GM03348 (cell line): ENCODE measurements at places on chromosomes 3 and 15.

GRCh38 chr3:156433138-156433537 is 121.8 kb downstream of the SSR3 start:
- peak; percentile 15 for DNase-seq

- peak; percentile 20 for DNase-seq
These were observed 102.7 kb downstream of the SLCO3A1 start for GRCh38 chr15:91956026-91956723.

- peak; percentile 27 for DNase-seq
These were observed 58.2 kb upstream of the ACAN start for GRCh38 chr15:88745065-88745464.

- no peak for DNase-seq
These were observed 883 bp downstream of the CFAP92 start for GRCh38 chr3:128992926-128993460.

DNA sequence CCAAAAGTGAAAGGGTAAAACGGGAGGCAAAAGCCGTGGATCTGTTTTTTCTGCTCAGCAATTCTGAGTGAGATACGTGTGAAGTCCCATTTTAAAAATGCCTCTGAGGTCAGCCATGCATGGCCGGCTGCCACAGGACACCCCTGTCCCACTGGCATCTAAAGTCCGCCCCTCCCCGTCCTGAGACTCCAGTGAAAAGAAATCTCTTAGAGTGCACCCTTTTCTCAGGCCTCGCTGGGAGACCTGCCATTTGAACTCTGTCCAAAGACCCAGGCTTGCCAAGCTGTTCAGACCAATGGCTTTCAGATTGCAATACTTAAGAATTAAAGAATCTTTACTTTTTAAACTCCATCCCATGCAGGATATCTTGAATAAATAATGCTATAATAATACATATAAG is 61.0 kb upstream of the SLC24A5 start:
- DNase-seq, result peak; percentile 12

- peak; percentile 69 for DNase-seq
These were observed 753 bp downstream of the ITGB5 start for GRCh38 chr3:124886168-124887056.

DNA sequence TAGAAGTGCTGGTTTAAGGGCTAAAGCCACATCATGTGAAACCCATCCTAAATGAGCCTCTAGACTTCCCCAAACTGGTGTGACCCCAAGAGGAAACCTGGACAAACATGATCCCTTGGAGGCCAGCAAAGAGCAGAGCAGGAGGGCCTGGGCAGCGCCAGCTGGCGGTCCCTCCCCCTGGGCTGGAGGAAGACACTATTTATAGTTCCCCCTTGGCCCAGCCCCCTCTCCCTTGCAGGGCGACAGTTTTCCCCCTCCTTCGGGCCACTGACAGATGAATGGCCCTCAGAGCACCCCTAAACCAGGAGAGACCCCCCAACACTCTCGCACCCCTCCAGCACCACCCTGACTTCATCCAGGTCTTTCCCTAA is 2.9 kb downstream of the UCN2 start:
- DNase-seq, result no peak

DNA sequence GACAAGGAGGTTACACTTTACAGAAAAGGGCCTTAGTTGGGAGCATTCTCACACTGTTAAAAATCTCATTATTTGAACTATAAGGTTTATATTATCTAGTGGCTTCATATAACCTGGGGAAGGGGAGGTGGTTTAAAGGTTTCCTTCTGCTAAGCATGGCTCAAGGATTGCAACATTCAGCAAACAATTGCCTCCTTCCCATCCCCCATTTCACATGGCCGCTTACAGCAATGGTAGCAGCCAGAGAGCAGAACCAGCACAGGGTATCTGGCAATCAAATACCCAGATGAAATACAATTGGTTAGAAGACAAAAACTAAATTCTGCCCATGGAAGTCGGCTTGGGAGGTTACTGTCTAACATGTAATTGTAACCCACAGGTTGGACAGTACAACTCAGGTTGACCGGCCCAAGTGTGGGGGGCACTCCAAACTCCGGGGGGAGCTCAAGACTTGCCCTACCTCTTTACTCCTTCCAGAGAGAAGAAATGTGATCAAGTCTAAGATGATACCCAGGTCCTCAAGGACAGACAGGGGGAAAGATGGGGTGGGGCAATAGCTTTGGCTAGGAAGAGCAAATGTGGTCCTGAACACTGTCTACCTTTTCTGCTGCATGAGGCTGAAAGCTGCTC is 15.5 kb downstream of the ETV5 start:
- no peak for DNase-seq

GRCh38 chr3:78742491-78742890 is 1025.3 kb downstream of the ROBO1 start:
- no peak for DNase-seq

DNA sequence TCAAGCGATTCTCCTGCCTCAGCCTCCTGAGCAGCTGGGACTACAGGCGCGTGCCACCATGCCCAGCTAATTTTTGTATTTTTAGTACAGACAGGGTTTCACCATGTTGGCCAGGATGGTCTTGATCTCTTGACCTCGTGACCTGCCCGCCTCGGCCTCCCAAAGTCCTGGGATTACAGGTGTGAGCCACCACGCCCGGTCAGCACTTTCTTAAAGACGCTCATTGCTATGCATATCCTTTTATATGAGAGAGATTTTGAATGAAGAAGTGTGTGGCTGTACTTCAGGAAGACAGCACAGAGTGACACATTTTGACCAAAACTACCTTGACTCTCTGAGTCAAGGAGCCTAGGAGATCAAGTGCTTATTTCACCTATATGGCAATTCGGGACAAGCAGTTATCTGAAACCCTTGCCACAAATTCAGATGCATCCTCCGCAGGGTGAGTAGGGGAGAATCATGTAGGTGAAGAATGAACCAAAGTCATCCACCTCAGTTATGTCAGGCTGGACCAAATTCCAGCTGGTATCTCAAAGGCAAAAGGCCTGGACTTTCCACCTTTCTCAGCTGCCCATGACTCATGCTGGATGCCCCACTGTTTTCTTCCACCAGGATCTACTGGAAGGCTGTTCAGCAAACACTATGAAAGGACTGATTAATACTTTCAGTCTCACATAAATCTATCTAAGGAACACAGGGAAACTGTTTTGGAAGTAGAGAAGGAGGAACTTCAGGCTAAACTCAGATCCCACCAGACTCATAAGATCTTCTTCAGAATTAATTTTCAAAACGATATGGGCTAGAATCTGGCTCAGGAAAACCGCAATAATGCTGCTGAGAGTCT is 31.9 kb downstream of the SUSD5 start:
- no peak for DNase-seq

DNA sequence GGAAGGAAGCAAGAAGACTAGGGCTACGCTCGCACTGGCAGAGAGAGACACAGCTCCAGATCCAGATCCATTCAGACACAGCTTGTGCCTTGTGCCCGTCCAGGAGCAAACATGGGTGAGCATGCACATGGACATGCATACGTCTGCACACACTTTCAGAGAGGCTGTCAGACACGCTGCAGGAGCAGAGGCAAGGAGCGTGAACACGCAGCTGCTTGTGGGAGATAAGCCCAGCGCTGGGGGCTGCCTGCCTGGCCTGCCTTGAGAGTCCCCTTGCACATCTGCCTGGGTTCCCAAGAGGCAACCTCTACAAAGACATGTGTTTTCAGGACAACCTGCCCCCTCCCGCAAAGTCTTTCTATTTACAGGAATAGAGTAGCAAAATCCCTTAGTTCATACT is 13.6 kb upstream of the BAHD1 start:
- DNase-seq, result no peak

DNA sequence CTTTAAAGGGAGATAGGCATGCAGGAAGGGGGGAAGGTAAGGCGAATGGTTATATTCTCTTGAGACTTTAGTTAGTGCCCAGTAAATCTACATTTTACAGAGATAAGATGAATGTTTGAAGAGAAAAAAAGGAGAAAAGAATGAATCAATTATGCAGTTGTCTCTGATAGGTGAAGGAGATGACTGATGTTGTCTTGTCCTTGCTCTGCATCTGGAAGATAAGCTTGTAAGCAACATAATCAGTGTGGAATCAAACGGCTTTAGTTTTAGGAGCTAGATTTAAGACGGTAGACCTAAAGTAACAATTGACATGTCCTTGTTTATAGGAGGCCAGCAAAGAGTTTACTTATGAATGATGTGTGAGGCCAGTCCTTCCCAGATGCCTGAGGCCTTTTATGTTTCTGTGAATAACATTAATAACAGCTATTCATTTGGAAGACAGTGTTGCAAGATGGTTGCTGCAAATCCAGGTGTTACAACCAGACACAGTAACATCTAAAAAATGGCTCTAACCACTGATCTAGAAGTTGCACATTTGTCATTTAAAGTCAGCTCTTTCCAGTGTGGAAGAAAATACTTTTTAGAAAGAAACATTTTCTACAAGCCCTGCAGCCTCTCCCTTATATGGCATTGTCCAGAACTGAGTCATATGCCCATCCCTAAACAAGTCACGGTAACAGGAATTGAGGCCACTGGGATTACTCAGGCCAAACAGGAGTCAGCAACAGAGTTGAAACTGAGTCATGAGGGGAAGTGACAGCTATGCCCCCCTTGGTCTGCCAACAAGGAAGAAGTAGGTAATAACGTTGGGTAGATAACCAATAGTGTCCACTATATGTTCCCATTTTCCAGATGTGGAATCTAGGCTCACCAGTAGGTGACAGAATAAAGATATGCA is 77.5 kb upstream of the FBN1 start:
- DNase-seq, result peak; percentile 58

- no peak for DNase-seq
These were observed 717.4 kb downstream of the SI start for GRCh38 chr3:164360738-164361406.

DNA sequence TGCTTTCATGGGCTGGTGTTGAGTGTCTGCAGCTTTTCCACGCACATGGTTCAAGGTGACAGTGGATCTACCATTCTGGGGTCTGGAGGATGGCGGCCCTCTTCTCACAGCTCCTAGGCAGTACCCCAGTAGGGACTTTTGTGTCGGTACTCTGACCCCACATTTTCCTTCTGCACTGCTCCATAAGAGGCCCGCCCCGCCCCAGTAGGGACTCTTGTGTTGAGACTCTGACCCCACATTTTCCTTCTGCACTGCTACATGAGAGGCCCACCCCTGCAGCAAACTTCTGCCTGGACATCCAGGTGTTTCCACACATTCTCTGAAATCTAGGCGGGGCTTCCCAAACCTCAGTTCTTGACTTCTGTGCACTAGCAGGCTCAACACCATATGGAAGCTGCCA is 383.4 kb upstream of the MEIS2 start:
- no peak for DNase-seq

GRCh38 chr15:56917652-56918045 is 795 bp upstream of the TCF12 start:
- no peak for DNase-seq

GRCh38 chr3:55955891-55956477 is 468.9 kb upstream of the WNT5A start:
- DNase-seq, result no peak

DNA sequence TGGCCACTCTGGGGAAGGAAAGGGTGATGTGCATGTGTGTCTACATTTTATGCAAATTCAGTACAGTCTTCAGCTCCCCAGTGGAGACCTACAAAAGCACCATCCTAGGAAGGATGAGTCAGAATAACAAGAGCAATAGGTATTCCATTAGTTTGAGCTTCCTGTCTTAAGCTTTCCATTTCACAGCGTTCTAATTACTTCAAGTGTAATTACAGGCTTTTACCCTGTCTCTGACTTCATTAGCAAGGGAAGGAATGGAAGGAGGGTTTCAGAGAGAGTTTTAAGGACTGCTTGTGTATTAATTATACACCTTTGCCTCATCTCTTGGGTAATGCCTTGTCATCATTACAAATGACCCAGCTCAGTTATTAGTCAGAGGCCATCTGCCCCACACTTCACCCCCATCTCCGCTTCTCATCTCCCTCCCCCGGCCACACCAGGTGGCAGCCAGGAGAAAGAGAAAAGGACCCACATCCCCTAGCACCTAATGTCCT is 202.8 kb upstream of the MRPL3 start:
- DNase-seq, result no peak

DNA sequence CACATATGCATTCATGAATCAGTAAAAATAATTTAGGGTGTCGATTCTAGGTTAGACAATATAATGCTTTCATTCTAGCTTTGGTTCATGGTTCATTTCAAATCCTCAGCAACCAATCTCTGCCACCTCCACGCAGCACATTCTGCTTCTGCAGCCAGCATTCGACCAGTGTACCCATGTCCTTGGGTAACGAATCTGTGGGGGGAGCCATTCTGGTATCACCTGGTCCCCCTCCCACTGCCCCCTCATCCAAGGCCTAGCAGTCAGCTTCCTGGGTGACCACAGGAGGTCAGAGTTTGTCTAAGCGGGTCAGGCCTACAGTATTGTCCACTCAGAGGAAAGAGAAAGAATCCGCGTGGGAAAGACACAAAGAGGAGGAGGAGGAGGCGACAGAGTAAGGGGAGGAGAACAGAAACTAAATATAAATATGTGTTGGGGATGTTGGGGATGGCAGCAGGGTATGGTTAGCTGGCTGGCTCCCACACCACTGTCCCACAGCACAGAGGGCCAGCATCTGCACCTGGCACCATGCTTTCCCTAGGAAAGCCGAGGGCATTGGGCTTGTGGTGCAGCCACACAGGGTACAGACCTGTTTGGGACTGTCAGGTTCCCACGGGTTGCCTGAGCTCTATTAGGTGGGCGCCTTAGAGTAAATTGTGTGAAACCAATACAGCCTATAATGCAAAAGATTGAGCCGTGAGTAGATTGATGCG is 12.1 kb downstream of the PAK6 start:
- no peak for DNase-seq

- DNase-seq, result no peak
These were observed 236.8 kb downstream of the TLE3 start for GRCh38 chr15:69860921-69861320.

DNA sequence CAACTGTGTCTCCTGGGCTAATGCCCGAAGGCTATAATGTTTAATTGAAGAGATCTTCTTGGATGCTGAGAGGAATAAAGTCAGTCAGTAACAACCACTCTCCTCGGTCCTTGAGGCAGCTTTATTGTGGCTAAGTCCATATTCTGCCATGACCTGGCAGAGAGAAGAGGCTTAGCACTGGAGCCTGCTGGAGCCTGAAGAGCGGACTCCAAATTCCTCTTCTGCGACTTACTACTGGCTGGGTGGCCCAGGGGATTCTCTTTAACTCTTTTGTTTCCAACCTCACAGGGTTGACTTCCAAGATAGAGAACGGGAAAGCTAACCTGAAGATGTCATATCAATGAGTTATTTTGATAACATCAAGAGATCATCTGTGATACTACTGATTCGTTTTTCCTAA is 71.1 kb downstream of the MYO1E start:
- DNase-seq, result no peak
